ENCODE measurements at places on chromosomes 3 and 15. TPM values are rescaled to one million over a fixed set of nuclear protein-coding genes. Genes with fewer than 3 reads are reported as not detected.
A peak's percentile ranks its signal among the peaks of the same experiment; 100 is the strongest.

- no peak for DNase-seq
Observed at GRCh38 chr3:188133219-188133618, 20.7 kb upstream of the LPP start.

Gene SLC24A5
- polyA plus RNA-seq, result not detected

Gene MOBP
- polyA plus RNA-seq, result 0.10 TPM

- peak; percentile 54 for DNase-seq
Observed at GRCh38 chr3:183385698-183386613, 42.5 kb downstream of the MCF2L2 start.

DNA sequence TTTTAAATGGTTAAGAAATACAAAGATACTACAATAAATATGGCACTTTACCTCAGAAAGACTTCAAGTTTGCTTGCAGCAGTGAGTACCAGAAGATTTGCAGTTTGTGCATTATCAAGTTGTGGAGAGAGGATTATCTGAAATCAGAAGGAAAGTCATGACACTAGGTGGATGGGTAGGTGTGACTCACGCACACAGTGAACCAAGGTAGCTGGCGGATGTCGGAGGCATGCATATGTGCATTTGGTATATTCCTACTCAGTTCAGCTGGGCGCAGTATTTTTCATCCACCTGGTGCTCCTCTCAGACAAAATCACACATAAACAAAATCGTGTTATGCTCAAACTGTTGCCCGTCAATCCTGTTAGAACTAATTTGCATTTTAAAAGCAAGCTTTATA, 351.0 kb downstream of the IGSF11 start:
- no peak for DNase-seq

DNA sequence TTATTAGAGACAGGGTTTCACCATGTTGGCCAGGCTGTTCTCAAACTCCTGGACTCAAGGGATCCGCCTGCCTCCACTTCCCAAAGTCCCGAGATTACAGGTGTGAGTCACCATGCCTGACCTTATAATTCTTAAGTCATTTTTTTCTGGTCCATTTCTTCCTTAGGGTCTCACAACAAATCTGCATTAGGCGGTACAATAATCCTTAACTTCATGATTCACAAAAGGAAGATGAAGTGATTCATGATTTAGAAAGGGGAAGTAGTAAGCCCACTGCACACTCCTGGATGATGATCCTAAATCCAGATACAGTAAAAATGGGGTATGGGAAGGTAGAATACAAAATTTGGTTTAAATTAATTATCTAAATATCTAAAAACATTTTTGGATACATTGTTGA, 45.0 kb upstream of the TKT start:
- no peak for DNase-seq

GRCh38 chr3:142279965-142280590, 54.7 kb upstream of the GK5 start:
- peak; percentile 75 for DNase-seq

DNA sequence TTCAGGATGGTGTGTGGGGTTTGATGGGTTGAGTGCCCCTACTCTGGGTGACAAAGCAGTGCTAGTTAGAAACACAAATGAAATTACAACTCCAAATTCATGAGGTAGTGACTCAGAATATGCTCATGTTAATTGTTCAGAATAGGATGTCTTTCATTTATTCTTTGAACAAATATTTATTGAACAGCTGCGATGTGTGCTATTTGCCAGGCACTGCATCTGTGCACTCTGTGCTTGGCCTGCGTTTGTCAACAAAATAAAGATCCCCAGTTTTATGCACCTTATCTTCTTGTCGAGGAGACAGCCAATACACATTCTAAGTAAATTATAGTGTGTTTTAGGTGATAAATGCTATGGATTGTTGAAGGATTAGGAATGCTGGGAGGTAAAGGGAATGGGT, 27.3 kb downstream of the MED12L start:
- no peak for DNase-seq

Gene ACAP2
- polyA plus RNA-seq, result 33.4 TPM

Gene UBA3
- polyA plus RNA-seq, result 53.6 TPM

- no peak for DNase-seq
Observed at GRCh38 chr3:127373441-127374085, 85.7 kb upstream of the PRR20G start.

Gene OR5K2
- 0.40 TPM for polyA plus RNA-seq

DNA sequence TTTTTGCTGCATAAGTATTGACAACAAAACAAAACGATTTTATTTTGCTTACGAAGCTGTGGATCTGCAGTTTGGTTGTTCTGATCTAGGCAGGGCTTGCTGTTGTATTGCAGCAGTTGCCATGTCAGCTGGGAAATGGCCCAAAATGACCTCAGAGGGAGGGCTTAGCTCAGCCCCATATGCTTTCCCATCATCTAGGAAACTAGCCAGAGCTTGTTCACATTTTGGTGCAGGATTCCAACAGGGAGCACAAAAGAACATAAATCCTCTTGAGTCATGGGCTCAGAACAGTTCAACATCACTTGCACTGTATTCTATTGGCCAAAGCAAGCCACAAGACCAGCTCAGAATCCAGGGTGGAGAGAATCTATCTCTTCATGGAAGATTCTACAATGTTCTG, 42.2 kb upstream of the ROBO2 start:
- no peak for DNase-seq

- no peak for DNase-seq
Observed at GRCh38 chr15:92273723-92274122, 120.0 kb upstream of the ST8SIA2 start.

Gene PTX3
- polyA plus RNA-seq, result 9.2 TPM

Gene PRSS50
- polyA plus RNA-seq, result 3.1 TPM

GRCh38 chr3:129595544-129596193, 10.8 kb downstream of the PLXND1 start:
- DNase-seq, result no peak

Gene SLC28A1
- polyA plus RNA-seq, result 33.1 TPM

GRCh38 chr3:124316034-124316287, 324.0 kb upstream of the ROPN1 start:
- DNase-seq, result no peak

GRCh38 chr3:158725348-158726011, 6.8 kb downstream of the RARRES1 start:
- DNase-seq, result no peak

GRCh38 chr3:174438501-174439145, 420.5 kb upstream of the NAALADL2 start:
- no peak for DNase-seq

- no peak for DNase-seq
Observed at GRCh38 chr15:48085591-48085930, 35.2 kb upstream of the SLC24A5 start.

Gene MAN2A2
- 44.0 TPM for polyA plus RNA-seq

GRCh38 chr3:6079011-6079410, 781.9 kb upstream of the GRM7 start:
- DNase-seq, result no peak

Gene FILIP1L
- 36.3 TPM for polyA plus RNA-seq

DNA sequence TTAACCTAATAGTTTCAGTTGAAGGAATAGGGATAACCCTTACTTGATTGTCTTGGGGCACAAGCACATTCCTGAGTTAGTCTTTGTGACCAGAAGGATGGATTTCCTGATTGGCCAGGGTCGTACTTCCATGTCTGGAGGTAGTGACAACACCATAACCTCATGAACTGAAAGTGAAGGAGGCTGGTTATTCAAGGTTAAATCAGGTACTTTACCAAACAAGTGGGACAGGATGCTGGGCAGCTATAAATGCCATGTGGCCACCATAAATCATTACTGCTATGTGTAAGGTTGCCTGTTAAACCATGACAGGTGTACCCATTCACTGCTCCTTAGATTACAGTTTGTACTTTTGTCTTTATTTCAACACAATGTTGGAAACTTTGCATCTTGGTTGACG, 128.3 kb upstream of the SAMMSON start:
- no peak for DNase-seq

GRCh38 chr3:17007284-17007683, 122.5 kb downstream of the PLCL2 start:
- no peak for DNase-seq

GRCh38 chr15:80234883-80235282, 17.1 kb downstream of the CTXND1 start:
- no peak for DNase-seq

Gene ZPLD1
- polyA plus RNA-seq, result 0.22 TPM

Gene ADGRG7
- 56.1 TPM for polyA plus RNA-seq

- no peak for DNase-seq
Observed at GRCh38 chr3:127764841-127765362, 57.4 kb downstream of the MGLL start.

DNA sequence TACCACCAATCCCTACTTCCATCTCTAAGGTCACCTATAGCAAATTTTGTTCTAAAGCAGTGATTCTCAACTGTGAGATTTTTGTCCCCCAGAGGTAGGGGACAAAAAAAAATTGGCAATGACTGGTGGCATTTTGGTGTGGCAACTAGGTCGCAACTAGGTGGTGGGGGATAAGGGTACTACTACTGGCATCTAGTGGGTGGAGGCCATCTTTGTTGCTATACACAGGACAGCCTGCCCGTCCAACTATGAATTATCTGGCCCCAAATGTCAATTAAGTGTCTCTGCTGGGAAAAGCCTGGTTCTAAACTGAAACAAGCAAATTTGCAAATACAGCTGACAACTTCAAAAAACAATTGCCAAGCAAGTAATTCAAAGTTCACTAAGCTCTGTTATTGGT, 1.4 kb downstream of the MTMR10 start:
- no peak for DNase-seq

DNA sequence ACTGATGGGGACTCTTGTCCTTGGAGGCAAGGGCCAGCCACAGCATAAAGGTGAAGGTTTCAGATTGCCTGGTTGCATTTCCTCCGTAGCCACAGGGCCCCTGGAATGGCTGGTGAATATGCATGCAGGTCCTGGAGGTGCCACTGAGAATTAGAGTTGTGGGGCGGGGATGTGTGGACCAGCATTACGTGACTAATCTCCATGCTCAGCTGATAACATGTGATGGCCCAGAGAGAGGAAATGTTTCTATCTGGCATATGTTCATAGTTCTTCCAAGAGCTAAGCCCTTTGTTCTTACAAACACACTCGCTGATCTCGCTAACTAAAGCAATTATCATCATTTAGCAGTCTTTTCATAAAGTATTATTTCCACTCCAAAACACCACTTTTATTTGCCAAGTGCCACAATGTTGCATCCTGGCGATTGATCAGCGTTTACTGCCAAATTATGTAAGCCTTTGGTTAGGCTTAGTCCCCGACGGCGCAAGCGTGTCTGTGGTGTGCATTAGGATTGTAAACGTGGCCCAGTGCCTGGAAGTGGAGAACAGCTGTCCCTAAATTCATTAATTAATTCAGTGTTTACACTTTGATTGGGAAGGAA, 55.9 kb downstream of the CGNL1 start:
- DNase-seq, result peak; percentile 82

DNA sequence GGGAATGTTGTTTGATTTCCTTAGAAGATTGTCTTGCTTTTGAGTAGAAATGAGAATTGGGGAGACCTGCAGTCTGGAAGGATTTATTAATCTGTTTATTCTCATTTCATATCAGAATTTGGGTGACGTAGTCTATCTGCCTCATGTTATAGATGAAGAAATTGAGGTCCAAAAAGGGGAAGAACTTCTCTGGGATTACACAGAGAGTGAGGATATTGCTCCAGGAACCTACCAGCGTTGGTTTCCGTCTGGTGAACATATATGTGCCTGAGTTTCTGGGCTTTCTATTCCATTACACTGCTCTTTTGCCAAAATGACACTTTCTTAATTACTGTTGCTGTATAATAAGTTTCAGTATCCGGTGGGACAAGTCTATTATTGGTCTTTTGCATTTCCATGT, 51.8 kb downstream of the CTDSPL start:
- DNase-seq, result no peak

DNA sequence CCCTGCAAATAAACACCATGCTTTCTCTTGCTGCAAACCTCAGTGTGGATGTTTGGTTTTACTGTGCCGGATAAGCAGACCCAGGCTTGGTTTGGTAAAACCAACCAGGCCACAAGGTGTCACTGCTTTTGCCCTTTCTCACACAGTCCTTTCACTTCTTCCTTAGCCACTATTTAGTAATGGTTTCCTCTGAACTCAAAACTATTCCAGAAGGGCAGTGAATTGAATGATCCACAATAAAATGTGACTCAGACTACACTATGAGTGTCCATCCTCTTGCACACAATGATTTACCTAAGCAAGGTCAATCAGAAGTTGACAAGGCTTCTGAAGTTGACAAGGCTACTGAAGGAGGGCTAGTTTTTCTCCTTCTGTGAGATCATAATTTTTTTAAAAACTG, 552.4 kb upstream of the CCDC54 start:
- DNase-seq, result no peak

DNA sequence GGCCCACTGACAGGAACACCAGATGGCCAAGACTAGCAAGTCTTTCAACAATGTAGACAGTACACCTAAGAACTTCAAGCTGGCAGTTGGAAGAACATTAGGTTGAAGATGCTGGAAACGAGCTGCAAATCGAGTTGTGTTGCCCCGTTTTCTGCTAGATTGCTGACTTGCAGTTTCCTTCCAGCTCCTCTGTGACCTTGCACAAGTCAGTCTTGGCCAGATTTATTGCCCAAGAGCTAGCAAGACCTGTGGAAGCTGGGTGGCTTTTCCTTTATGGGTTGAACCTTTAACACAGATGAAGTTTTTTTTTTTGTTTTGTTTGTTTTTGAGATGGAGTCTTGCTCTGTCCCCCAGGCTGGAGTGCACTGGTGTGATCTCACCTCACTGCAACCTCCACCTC, 2.9 kb upstream of the RBM6 start:
- peak; percentile 81 for DNase-seq

GRCh38 chr3:63513791-63514190, 138.7 kb upstream of the SNTN start:
- DNase-seq, result no peak

Gene IQCH
- 0.97 TPM for polyA plus RNA-seq

DNA sequence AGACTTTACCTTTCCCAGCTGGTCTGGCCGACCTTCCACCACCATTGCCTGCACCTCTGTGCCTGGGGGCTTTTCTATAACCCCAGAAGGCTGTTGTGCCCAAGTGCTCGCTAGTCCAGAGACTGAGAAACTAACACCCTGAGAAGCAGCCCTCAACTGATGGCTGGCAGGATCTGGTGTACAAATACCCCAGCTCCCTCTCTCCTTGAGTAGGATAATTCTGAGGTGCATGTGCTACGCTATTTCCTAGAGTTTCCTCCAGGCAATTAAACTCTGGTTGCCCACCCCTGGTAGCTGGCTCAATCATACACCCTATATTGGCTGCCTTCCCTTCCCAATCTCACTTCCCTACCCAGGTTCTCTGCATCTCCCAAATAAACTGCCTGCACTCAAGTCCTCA, 11.5 kb upstream of the SLC6A1 start:
- no peak for DNase-seq

Gene DOCK3
- polyA plus RNA-seq, result 0.81 TPM

Measured in large intestine (tissue), 12 donors.